ENCODE measurements at places on chromosomes 12 and 14. TPM values are rescaled to one million over a fixed set of nuclear protein-coding genes. Genes with fewer than 3 reads are reported as not detected.

TPPP2 gene
- 0.38 TPM for polyA plus RNA-seq

TAS2R30 gene
- 0.23 TPM for polyA plus RNA-seq

SYT1 gene
- polyA plus RNA-seq = 1.8 TPM

EXD2 gene
- 14.4 TPM for polyA plus RNA-seq

DNA sequence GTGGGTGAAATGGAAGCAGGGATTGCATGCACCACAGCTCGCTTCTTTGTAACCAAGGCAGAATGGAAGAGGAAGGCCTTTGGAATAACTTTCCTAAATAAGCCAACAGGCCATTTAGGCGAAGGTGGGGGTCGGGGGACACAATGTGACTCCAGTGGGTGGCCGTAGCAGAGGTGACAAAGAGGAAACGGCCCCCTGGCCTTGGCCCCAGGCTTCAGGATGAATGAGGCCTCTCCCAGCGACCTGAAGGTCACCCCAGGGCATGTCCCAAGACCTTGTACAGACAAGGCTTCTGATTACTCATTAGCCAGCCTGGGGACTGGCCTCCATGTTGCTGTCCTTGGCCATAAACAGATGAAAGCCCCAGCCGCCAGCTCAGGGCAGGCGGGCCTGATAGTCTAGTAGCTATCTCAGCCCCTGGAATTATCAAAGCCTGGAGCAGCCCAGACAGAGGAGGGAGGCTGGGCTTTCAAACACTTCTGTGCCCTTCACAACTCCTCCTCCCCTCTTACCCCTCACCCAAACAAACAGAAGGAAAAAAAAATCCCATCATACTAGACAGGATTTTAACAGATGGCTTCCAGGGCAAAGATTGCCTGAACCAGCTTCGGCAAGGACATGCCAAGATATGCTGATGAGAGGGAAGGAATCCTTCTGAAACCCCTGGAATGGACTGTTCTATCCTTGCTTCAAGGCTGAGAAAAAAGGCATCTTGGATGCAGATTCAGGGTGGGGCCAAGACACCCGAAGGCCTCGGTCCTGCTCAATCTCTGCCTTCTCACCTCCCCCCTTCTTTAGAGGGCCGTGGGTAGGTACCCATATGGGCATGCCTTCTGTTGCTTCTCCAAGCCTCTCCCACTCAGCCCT is 142.3 kb upstream of the PARP11 start:
- no peak for DNase-seq

DNA sequence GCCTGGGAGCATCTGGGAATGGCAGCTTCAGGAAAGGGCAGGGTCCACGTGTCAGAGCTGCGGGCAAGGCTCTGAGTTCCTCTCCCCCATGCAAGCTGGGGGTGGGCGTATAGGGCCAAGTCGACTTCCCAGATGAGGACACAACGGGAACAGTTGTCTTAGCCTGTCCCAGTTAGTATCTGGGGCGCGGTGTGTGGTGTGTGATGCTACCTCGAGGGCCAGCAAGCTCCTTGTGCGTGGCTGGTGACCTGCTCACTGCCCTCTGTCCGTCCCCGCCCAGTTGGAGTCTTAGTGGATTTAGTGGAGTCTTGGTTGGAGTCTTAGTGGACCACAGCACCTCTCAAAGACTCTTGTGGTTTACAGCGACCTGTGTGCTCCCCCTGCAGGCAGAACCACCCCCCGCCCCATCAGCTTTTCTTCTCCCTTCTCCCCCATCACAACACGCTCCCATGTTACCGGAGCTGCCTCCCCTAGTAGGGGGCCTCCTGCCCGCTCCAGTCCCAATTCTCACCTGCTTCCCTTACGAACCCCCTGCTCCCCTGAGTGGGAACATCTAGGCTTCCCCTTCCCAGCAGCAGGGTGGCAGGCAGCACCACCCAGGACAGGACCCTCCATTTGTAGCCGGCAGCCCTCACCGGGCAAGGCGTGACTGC is 8.7 kb downstream of the ASPG start:
- DNase-seq = no peak

DNA sequence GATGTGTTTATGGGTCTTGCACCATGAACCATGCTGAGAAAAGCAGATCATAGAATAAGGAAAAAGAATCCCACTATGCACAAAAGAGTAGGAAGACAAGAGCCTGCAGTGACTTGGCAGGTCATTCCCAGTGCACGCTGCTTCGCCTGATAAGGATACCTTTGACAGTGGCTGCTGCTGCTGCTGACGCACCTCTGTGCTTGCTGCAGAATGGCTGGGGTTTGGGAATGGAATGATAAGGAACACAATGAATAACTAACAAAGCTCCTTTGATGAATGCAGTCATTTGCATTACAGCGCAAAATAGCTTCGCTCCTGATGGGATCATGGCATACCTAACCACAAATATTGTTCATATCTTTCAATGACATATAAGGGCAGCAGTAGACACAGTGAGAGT is 278.7 kb downstream of the PDZRN4 start:
- DNase-seq = no peak

DNA sequence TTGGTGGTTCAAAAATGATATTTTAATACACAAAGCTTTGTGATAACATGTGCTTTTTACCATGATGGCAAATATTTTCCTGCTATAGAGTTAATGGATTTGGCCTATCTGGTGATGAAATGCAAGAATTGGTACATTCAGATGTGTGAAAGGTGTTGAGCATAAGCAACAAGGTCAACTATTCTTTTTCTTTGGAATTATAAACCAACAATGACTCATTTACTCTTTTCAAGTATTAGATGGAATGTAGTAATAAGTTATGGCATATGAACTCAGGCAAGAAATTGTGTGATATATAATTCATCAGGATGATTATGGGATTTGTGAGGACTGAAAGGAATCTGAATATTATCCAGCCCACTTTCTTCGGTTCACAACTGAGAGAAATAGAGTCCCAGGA is 471.4 kb downstream of the ETNK1 start:
- no peak for DNase-seq

DNA sequence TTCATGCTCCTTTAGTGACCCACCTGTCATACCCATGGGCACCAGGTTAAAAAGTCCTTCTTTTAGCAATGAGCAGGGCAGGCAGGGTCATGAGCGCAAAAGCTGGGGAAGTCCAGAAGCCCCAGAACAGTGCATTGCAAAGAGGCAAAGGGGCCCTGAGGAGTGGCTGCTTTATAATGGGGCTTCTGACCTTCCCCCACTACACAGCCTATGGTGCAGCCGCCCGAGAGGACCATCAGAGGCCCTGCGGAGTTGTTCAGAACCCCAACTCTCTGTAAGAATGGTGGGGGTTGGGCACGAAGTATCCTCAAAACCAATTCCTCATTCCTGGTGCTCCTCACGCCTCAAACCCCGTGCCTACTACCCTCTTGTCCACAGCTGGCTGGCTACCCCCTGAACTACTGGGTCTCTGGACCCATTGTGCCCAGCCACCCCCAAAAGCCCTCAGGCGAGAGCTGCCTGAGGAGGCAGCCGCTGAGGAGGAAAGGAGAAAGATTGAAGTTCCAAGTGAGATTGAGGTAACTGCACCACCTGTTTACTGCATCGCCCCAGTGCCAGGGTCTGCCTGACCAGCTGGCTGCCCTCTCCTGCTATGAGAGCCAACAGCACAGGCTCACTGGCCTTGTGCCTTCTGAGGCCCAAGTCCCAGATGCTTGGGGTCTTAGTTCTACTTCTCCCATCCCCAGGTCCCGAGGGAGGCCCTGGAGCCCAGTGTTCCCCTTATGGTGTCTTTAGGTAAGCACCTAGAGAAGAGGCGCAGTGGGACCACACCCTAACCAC is 6.7 kb downstream of the REC8 start:
- no peak for DNase-seq

- no peak for DNase-seq
These were observed 41.2 kb upstream of the MEG3 start for GRCh38 chr14:100784523-100785337.

- DNase-seq = no peak
These were observed 63.6 kb upstream of the BCL2L14 start for GRCh38 chr12:12007001-12007712.

DNA sequence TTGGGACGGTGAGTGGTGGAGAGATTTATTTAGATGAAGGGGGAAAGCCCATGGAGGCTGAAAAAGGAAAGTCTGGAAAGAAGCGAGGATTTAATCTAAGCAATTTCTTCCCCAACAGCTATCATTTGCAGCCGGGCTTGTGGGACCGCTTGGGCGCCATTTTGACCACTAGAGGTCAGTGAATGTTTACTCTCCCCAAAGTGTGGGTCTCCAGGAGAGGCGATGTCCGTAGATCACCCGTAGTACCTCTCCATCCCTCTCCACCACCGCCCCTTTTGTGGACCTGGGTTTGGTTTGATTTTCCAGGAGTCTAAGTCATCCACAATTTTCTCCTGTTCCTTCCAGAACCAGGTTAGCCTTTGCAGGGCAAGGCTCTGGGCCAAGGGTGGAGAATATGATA is 91.2 kb upstream of the PARP11 start:
- peak; percentile 32 for DNase-seq

DNA sequence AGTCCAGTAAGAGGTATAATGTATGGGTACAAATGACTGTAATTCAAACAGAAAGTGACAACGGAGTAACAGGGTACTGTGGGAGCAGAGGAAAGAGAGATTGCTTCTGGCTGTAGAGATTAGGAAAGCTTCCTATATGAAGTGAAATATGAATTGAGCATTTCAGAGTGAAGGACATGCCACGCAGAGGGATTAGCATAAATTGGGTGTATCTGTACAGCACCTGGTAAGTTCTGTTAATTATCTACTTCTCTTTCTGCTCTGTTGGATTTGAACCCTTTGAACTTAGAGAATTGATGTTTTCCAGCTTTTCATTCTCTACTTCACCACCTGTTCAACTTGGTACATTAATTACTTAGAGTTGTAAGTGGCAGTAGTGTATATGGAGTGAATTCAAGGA is 8.8 kb downstream of the STK38L start:
- DNase-seq = no peak

GRCh38 chr14:41380017-41380416 is 226.7 kb upstream of the LRFN5 start:
- DNase-seq = no peak

DNA sequence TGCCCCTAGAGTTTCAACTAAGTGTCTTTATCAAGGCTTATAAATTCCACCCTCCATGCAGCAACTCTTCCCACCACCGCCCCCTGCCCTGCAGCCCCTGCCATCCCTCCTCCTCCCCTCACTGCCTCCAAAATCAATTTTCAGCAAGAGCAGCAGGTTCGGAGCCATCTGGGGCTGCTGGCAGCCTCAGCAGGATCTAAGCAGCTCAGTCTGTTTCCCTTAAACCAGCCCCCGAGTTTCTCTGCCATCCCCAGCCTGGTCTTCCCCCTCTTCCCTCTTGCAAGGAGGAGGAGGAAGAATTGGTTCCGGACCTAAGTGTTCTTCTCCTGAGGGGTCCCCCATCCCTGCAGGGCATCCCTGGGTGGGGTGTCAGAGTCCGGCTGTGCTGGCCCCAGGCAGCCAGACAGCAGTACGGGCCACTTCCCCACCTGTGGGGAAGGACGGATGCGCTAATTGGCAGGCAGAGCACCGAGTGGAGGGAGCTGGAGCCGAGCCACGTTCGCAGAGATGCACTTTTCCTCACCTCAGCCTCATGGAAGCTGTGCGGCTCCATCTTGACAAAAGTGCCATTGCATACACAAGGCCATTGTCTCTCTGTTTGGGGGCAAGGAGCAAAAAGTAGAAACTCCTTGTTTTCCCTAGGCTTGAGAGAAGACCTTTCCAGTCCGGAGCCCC is 189.3 kb downstream of the KCNA5 start:
- no peak for DNase-seq

GRCh38 chr14:54172562-54172961 is 215.9 kb upstream of the BMP4 start:
- DNase-seq = no peak

DNA sequence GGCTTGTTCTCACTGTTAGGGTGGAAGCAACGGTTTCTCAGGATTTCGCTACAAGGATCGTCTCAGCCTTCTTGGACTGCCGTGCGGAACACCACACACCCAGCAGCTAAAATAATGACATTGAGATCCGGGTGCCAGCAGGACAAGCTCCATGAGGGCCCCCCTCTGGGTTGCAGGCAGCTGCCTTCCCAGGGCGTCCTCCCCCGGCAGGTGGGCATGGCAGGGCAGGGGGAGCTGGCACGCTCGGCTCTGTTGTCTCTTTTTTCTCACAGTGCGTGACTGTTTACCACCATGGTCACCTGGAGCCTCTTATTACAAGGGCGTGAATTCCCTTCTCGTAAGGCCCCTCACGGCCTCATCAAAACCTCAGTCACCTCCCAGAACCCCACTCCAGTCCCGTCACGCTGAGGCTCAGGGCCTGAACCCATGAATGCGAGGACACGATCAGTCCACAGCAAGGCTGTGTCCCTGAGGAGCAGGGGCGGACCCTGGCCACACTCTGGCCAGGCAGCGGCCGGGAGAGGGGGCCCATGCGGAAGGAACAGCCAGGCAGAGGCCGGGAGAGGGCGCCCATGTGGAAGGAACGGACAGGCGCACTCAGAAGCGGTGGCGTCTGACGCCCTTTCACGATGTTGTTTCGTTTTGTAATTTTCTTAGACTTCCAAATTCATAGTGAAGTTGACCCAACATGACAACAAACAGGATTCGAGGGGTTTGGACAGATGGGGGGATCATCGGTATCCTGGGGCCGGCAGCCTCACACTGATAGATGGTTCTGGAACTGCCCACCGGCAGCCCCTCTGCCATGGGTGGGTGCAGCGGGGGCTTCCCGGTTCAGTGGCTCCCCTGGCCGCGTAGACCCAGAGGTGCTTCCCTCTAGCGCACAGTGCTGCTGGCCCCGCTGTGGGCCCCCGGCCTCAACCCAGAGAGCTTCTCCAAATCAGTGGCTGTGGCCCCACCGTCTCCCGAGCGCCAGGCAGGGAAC is 10.0 kb downstream of the LRCOL1 start:
- DNase-seq = peak; percentile 90

DNA sequence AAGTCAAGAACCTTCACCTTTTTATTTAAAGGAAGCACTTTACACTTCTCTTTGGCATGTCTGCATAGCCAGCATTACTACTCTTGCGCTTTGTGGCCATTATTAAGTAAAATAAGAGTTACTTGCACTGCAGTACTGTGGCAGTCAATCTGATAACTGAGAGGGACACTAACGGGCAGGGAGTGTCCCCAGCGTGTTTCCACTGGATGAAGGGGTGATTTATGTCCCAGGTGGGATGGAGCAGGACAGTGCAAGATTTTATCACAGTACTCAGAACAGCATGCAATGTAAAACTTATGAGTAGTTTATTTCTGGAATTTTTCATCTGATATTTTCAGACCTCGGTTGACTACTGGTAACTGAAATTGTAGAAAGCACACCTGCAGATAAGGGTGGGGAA is 8.1 kb upstream of the M6PR start:
- no peak for DNase-seq

DNA sequence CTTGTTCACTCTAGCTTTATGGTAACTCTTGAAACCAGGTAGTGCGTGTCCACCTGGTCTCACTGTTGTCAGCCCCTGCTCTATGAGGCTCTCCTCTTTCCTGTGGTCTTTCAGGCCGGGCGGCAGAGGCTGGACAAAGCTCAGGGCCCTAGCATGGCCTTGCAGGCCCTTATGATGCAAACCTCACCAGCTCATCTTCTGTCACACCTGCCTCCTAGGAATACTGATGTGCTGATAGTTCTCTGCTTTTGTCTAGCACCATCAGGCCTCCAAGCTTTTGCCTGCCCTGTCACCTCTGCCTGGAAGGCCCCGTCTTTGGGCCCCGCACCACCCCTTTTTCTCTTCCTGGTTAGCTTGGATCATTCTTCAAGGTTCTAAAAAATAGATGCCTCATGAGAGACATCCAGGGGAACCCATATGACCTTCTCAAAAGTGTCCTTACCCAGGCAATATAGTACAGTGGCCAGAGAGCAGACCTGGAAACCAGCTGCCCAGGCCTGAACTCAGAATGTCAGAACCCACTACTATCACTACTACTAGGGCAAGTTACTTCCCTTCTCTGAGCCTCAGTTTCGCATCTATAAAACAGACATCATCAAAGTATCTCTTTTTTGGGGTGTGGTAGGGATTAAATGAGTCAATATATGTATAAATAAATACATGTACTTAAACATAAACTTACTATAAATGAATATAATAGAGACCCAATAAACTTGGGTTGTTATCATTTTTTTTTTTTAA is 91.7 kb downstream of the ZFP36L1 start:
- DNase-seq = no peak

Measured in muscle of leg (tissue), 16 donors.